ENCODE measurements at places on chromosomes 5 and 9.

GRCh38 chr9:110115341-110115820 is 92.6 kb downstream of the C9orf152 start:
- peak; percentile 55 for DNase-seq

- no peak for DNase-seq
Observed at GRCh38 chr9:2018162-2018643, 3.1 kb downstream of the SMARCA2 start.

GRCh38 chr5:62631909-62632580 is 53.4 kb downstream of the LRRC70 start:
- no peak for DNase-seq

- DNase-seq, result no peak
Observed at GRCh38 chr9:105535920-105536668, 21.8 kb upstream of the FKTN start.

DNA sequence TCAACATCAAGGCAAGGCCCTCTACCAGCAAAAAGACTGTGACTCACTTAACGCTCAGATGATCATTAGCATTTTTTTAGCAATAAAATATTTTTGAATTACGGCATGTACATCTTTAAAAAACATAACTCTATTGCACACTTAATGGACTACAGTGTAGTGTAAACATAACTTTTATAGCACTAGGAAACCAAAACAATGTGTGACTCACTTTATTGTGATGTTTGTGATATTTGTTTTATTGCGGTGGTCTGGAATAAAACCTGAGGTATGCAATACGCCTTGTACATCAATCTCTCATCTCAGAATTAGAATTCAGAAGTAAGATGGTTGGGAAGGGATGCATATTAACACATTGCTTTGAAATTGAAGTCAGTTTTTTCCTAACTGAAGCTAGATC is 106.9 kb upstream of the PTCH1 start:
- DNase-seq, result no peak

DNA sequence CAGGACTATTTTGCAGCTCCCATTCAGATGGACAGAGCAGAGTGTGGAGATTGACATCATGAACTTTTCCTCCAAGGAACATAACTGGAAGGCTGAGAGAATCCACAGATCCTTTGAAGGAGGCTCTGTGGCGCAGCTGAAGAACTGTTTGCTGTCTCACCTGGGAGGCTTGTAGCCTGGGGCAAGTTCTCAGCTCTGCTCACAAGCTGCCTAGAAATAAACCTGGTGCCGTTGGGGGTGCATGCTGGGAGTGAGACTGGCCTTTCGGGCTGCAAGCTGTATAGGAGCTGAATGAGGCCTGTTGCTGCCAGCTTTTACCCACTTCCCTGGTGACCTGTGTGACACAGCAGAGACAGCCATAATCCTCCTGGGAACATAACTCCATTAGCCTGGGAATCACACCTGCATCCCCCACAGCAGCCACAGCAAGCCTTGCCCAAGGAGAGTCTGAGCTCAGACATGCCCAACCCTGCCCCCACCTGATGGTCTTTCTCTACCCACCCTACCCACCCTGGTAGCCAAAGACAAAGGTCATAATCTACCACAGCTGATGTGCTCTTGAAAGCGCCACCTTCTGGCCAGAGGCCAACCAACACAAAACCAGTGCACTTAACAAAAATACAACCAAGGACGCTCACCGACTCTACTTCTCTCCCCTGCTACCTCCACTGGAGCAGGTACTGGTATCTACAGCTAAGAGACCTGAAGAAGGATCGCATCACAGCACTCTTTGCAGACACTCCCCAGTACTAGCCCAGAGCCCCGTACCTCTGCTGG is 205.1 kb upstream of the MRPS30 start:
- no peak for DNase-seq

DNA sequence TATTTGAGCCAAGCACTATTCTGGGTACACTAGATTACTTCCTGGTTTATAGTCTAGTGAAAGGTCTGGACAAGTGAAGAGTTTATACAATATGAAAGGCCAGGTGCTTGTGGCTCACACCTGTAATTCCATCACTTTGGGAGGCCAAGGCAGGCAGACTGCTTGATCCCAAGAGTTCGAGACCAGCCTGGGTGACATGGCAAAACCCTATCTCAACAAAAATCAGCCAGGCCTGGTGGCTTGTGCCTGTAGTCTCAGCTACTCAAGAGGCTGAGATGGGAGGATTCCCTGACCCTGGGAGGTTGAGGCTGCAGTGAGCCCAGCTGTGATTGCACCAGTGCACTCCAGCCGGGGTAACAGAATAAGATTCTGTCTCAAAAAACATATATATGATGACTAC is 9.5 kb upstream of the TXNDC15 start:
- no peak for DNase-seq

- peak; percentile 67 for DNase-seq
Observed at GRCh38 chr9:107251756-107252322, 31.2 kb upstream of the RAD23B start.

DNA sequence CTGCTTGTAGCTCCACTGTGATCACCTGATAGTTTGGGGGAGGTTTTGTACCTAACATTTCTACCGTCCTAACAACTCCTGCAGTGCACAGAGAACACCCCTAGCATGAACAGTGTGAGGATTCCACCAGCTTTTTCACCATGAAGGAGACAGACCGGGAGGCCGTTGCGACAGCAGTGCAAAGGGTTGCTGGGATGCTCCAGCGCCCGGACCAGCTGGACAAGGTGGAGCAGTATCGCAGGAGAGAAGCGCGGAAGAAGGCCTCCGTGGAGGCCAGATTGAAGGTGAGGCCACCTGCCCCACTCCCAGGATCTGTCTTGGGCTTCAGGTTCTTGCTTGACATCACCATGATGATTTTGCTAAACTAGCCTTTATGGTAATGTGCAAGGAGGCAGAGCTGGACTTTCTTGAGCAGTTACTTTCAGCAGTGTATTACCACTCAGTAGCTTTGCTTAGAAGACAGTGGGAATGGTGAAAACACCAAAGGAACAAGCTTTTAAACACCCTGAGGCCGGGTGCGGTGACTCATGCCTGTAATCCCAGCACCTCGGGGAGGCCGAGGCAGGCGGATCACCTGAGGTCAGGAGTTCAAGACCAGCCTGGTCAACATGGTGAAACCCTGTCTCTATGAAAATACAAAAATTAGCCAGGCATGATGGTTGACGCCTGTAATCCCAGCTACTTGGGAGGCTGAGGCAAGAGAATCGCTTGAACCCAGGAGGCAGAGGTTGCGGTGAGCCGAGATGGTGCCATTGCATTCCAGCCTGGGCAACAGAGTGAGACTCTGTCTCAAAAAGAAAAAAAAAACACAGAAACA is 3.3 kb downstream of the EXOC3 start:
- DNase-seq, result peak; percentile 10
